Renal cortical epithelial cell (primary cell): ENCODE measurements at places on chromosomes 3 and 15. TPM values are rescaled to one million over a fixed set of nuclear protein-coding genes. Genes with fewer than 3 reads are reported as not detected.
A peak's percentile ranks its signal among the peaks of the same experiment; 100 is the strongest.

Gene CCDC50
- total RNA-seq = 170 and 197 TPM in 2 replicates

Gene ARGFX
- total RNA-seq = not detected in 2 replicates

Gene SCN11A
- total RNA-seq = under 0.01 and 0.15 TPM in 2 replicates

Gene IGDCC3
- 0.05 TPM in 1 of 2 replicates, not detected in the other for total RNA-seq

Gene GPR149
- not detected in 2 replicates for total RNA-seq

Gene FSD2
- 0.17 TPM in 1 of 2 replicates, not detected in the other for total RNA-seq

Gene EXD1
- not detected in 2 replicates for total RNA-seq

Gene GOLGA6B
- total RNA-seq = not detected in 2 replicates

Gene AGTR1
- not detected in 2 replicates for total RNA-seq

Gene MUC4
- 0.05 and 3.5 TPM in 2 replicates for total RNA-seq

Gene LRTM1
- total RNA-seq = not detected in 2 replicates

- DNase-seq = no peak
Observed at GRCh38 chr15:90360746-90361145, 8.7 kb downstream of the ZNF774 start.

DNA sequence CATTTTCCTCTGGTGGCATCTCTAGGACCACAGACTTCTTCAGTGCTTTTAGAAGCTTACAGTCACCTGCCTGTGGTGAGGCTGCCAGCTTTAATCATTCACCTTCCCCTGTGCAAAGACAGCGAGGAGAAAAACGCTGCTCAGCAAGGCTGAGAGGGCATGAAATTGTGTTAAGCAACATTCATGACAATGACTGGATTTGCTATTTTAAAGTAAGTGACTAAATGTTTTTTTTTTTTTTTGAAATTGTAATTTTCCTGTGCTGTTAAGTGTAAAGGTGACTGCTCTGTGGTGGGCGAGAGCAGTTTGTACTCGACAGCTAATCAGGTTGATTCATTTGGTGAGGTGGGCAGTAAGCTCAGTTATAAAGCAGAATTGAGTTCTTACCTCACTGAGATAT lies 240.4 kb downstream of the NSUN3 start:
- DNase-seq = peak; percentile 86

DNA sequence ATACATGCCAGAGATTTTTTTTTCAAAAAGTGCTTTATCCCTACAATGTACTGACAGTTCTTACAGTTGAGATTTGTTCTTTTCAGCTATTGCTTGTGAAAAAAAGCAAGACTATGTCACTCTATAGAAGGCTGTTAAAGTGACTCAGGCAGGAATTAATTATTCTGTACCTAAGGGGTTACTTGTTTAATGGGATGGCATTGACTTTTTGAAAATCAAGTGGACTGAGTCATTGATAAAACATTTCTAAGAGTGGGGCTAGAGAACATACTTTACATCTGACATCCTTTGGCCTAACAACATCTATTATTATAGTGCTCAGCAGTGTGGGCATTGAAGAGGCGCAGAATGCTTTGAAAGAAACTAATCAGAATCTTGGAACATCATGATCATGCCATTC lies 34.3 kb downstream of the INTS14 start:
- peak; percentile 93 for DNase-seq

GRCh38 chr3:81249540-81250029 lies 511.9 kb downstream of the GBE1 start:
- peak; percentile 83 for DNase-seq

DNA sequence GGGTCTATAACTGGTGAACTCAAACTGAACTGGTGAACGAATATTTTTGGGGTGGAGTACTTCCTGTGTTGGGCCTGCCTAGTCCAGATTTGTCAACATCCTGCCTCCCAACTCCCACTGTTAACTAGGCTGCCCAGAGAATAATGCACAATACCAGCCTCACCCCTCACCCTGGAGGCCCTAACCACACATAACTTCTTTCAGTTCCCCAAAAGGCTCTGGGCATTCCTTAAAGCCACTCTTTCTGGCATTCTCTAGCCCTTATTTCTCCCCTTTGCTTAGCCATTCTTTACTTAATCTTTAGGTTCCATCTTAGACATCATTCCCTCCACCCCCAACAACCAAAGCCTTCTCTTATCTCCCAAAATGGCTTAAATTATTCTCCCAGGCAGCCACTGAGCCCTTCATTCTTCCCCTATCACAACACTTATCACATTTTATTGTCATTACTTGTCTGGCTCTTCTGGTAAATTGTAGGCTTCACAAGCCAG lies 9.1 kb upstream of the SEC11A start:
- DNase-seq = no peak

- DNase-seq = no peak
Observed at GRCh38 chr15:23686466-23687142, 501 bp downstream of the NDN start.

DNA sequence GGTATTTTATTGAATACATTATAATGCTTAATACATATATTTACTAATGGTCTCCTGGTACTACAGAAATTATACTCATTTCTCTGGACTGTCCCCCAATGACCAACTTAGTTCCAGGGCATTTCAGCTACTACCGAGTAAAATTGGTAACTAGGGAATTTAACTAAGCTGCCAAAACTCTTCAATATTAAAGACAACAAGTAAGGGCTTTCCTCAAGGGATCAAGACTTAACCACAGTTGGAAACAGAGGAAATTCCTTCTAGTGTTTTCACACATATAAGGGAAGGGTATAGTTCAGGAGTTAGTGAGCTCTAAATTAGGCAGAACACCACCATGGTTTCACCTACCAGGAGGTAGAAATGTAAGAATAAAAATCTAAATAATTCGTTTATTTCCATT lies 357.4 kb downstream of the TBL1XR1 start:
- no peak for DNase-seq

DNA sequence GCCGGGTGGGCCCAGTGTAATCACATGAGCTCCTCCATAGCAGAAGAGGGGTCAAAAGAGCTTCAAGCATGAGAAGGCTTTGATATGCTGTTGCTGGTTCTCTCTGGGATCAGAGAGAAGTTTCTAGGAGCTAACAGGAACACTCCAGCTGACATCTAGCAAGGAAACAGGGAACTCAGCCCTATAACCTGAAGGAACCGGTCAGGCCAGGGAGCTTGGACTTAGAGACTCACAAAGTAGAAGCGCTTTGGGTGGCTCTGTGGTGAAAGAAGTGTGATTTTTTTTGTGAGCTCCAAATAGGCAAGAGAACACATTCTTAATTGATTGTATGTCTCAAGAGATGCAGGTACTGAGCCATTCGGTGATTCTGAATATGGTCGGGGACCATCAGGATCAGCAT lies 26.2 kb upstream of the EPHB1 start:
- no peak for DNase-seq

DNA sequence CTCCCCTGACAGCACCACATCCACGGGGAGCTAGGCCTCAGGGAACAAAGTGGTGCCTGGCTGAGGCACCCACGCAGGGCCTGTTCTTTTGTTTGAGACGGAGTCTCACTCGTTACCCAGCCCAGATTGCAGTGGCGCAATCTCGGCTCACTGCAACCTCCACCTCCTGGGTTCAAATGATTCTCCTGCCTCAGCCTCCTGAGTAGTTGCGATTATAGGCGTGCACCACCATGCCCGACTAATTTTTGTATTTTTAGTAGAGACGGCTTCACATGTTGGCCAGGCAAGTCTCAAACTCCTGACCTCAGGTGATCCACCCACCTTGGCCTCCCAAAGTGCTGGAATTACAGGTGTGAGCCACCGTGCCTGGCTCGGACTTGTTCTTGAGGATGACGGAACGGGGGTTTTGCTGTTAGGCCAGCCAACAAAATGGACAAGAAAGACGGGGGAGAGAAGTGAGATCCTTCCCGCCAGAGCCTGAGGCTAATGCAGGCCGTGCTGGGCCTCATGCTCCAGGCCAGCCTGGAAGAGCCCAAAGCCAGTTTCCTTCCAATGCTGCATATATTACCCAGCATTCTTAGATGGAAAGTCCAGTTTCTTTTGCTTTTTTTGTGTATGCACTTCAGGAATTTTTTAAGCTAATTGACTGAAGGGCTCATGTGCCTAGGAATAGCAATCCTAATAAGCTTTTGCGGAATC lies 28.1 kb upstream of the FURIN start:
- DNase-seq = no peak

- no peak for DNase-seq
Observed at GRCh38 chr15:65094294-65094995, 17.9 kb downstream of the KBTBD13 start.

GRCh38 chr3:76570436-76571057 lies 469.4 kb upstream of the ROBO2 start:
- DNase-seq = peak; percentile 40

DNA sequence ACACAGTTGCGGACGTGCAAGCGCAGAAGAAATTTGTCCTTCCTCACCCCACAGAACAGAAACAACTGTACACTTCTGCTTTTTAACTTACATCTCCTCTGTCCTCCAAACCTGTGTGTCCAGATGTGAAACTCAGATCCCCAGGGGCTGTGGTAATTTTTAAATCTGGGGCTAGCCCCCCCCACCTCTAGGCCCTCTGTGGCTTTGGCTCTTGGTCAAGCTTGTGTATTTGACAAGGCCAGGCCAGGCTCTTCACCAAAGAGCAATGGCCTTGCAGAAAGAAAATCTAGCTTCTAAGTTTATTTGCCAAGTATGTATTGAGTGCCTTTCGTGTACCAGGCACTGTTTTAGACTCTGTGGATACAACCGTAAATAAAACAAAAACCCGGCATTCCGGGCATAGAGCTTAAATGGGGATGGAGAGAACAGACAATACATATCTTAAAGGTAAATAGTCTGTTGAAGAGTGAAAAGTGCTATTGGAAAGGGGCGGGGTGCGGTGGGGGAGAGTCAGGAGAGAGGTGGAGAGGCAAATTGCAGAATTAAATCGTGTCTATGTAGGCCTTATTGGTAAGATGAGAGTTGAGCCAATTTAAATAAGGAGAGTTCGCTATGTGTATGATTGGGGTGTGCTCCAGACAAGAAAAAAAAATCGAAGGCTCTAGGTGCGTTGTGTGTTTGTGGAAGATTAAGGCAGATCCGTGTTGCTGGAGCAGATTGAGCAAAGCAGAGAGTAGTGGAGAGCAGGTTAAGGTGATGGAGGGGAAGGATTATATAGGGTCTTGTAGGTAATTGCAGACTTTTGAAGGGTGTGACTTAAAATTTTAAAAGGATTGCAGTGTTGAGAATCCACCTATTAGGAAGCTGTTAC lies 781 bp upstream of the DPH6 start:
- DNase-seq = no peak

DNA sequence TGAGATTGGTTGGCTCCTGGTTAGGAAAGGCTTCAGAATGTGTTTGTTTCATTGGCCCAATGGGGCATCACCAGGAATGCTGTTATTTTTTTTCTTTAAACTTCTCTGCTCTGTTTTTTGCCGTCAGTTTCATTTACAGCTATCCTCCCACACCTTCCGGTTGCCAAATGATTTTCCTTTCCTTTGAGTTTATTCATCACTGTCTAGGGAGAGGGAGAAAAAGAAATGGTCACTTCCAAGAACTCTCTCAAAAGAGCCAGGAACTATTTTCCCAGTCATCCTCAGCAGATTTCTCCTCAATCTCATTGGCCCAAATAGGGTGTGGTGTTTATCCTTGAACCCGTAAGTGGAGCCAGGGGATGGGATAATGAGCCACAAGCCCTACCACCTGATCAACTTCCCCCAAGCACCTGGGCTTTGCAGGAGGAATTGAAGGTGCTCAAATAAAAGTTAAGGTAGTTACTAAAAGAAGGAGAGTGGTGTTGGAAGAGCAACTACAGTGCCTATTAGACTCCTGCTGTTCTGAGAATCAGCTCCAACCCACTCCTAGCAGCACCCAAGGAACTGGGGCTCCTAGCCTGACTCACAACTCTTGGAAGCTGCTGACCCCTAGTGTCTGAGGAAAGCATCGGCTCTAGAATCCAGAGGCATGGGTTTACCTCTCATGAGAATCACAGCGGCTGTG lies 183.8 kb upstream of the IL12A start:
- peak; percentile 87 for DNase-seq

- DNase-seq = no peak
Observed at GRCh38 chr3:113185194-113185835, 26.0 kb upstream of the BOC start.

DNA sequence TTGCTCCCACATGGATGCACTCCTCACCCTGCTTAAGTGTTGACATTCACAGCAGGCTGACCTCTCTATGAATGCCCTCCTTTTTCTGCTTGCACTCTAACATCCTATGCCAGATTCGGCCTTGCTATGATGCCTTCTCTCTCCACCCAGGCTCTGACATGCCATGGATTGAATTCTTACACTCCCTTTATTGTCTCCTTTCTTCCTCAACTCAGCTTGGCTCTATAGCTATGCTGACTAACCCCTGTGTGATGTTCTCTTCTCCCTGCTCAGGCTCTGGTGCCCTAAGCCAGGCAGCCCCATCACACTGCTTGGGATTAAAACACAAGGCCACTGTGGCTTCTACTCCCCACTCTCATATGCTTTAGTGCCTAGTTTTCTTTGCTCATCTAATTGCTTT lies 563.7 kb downstream of the NSUN3 start:
- DNase-seq = no peak

GRCh38 chr3:29854821-29855220 lies 574.0 kb downstream of the RBMS3 start:
- DNase-seq = no peak

DNA sequence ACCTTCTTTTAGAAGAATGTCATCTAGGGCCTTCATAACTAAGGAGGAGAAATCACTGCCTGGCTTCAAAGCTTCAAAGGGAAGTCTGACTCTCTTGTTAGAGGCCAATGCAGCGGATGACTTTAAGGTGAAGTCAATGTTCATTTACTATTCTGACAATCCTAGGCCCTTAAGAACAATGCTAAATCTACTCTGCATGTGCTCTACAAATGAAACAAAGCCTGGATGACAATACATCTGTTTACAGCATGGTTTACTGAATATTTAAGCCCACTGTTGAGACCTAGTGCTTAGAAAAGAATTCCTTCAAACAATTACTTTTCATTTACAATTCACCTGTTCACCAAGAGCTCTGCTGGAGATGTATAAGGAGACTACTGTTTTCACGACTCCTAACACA lies 160.4 kb upstream of the EPHA3 start:
- DNase-seq = no peak

GRCh38 chr15:71136793-71137518 lies 21.7 kb downstream of the THSD4 start:
- no peak for DNase-seq

GRCh38 chr3:183664913-183665381 lies 29.5 kb downstream of the KLHL24 start:
- peak; percentile 61 for DNase-seq

- no peak for DNase-seq
Observed at GRCh38 chr3:194396859-194397756, 2.0 kb downstream of the GP5 start.

DNA sequence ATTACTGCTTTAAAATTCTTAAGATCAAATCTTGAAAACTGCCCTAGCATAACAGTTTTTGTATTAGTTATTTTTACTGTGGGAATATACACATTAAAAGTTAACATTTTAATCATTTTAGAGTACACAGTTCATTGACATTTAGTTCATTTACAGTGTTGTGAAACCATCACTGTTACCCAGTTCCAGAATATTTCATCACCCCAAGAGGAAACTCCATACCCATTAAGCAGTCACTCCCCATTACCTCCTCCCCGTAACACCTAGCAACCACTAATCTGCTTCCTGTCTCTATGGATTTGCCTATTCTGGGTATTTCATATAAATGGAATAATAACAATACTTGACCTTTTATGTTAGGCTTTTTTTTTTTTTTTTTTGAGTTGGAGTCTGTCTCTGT lies 164.1 kb upstream of the LRRFIP2 start:
- peak; percentile 74 for DNase-seq

GRCh38 chr3:172615296-172615695 lies 92.1 kb upstream of the TNFSF10 start:
- DNase-seq = no peak
